ENCODE measurements at places on chromosomes 3 and 15.

DNA sequence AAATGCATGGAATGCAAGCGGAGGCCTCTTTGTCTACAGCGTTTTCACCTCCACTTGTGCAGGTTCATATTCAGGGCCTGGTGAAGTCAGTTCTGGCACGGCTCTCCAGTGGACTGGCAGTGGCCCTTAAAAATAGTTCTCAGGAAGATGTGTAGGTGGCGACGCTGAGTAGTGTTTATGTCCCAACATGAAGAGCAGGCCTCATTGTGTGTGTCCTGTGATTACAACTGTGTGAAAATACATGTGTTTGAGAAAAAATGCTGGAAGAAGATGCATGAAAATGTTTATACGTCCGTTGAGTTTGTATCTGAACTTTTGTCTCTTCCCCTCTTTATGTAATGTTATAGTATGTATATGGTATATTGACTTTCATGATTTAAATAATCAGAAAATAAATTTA lies 7.2 kb downstream of the LIPC start:
- DNase-seq, result peak; percentile 67

GRCh38 chr3:182970811-182971418 lies 9.4 kb downstream of the DCUN1D1 start:
- DNase-seq, result no peak

GRCh38 chr3:193491026-193491425 lies 63.7 kb downstream of the ATP13A4 start:
- no peak for DNase-seq

DNA sequence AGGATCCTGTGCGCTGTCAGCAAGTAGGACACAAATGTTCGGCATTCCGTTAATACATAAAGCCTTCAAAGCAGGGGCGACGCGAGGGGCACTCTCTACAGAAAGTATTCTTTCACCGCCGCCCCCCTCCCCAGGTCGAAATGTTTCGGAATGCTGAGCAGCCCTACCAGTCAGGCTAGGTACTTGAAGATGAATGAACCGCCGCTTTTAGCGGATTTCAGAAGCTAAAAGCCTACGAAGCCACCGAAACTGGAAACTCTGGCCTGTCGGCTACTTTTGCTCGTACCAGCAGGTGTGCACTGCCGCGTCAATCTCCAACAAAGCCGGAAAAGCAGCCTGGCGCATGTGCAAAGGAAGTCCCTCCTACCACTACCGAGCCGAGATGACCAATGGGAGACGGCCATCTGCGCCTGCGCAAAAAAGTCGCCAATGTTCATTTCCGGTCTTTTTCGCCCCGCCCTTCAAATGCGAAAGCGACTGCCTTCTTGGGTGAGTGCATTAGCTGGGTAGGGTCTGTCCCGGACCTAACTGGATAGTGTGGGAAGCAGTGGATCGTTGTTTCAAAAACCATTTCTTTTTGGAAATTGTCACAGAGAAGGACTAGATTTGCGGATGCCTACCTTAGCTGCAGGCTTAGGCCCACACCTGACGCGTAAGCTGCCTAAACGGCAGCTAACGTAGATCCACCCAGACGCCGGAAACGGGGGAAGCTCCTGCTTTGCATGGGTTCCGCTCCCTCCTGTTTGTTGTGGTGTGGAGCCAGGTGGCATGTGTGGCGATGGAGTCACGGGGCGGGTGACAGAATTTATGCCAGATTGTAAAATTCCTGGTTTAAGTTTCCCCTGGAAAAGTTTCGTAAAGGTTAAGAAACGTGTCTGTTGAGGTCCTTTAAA lies at the start of gene WDR5B:
TSS of gene WDR5B (minus strand) at position 301 of the 893 bp plus-strand sequence. CDS start 534 bp downstream, outside the sequence.
- peak; percentile 96 for DNase-seq

- peak; percentile 75 for DNase-seq
Observed at GRCh38 chr15:98113327-98113726, 152.8 kb downstream of the ARRDC4 start.

GRCh38 chr3:129481766-129482332 lies 41.8 kb downstream of the IFT122 start:
- DNase-seq, result peak; percentile 79

DNA sequence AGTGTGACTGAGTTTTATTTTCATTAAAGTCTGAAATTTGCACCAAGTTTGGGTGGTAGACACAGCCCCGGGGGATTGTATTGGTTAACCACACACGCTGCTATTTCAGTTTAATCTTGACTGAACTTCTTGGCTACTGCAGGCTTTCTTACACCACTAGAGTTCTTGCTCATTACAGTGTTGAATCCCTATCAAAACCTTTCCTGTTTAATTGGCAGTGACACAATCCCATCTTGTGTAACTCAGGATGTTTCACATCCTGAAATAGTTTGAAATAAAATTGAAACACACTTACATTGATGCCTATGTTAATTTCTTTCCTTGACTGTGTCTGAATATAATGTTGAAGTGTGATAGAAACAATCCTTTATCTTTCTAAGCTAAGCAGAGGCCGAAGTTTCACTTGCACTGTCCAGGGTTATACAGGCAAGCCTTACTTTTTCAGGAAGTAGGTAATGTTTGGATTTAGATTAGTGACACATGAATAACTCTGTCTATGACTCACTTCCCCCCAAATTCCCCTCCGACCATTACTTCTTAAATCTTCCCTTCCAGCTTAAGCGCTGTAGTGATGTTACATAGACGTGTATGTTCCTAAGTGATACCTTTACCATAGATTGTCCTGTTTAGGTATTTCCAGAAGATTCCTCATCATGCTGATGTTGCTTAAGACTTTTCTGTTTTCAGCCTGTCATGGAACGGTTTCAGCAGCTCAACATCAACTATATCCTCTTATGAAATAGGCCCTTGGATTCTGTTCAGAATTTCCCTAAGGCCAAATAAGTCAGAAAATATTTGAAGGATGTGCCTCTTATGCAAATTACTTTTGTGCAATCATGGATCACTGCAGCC lies 16.8 kb downstream of the ATG7 start:
- peak; percentile 97 for DNase-seq

- DNase-seq, result peak; percentile 1
Observed at GRCh38 chr15:35926007-35926380, 380.0 kb upstream of the DPH6 start.

- DNase-seq, result no peak
Observed at GRCh38 chr15:55224892-55225291, 28.2 kb upstream of the RSL24D1 start.

- peak; percentile 25 for DNase-seq
Observed at GRCh38 chr3:149340310-149340933, 7.0 kb upstream of the TM4SF18 start.

- no peak for DNase-seq
Observed at GRCh38 chr15:25397100-25397499, 41.7 kb downstream of the UBE3A start.

- peak; percentile 33 for DNase-seq
Observed at GRCh38 chr15:56835718-56836171, 82.7 kb upstream of the TCF12 start.

DNA sequence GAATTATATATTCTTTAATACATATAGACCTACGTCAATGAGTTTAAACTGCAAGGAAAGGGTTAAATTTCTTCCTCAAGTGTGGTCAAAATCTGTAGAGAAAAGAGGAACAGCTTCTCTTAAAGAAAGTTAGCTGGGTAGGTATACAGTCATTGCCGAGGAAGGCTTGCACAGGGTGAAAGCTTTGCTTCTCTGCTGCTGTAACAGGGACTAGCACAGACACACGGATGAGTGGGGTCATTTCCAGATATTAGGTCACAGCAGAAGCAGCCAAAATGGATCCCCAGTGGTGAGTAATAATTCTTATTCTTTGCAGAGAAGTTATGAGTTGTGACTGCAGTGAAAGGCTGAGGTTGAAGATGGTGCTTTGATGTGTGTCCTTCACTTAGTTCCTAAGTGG lies at the start of gene CD86:
TSS of gene CD86 (plus strand) at position 148 of the 400 bp plus-strand sequence. CDS start at position 276, 128 bp downstream.
- DNase-seq, result no peak

DNA sequence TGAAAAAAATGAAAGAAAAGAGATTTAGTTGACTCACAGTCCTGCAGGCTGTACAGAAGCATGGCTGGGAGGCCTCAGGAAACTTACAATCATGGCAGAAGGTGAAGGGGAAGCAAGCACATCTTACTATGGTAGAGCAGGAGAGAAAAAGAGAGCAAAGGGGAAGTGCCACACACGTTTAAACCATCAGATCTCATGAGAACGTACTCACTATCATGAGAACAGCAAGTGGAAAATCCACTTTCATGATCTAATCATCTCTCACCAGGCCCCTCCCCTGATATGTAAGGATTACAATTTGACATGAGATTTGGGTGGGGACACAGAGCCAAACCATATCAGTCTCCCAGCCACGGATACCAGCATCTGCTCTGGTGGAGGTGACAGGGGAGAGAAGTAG lies 50.8 kb upstream of the CPOX start:
- DNase-seq, result no peak

- no peak for DNase-seq
Observed at GRCh38 chr3:103075282-103075681, 640.5 kb downstream of the ZPLD1 start.

- no peak for DNase-seq
Observed at GRCh38 chr3:107850681-107851080, 240.2 kb downstream of the CD47 start.

GRCh38 chr3:131393868-131394267 lies 12.3 kb downstream of the NUDT16 start:
- DNase-seq, result no peak

DNA sequence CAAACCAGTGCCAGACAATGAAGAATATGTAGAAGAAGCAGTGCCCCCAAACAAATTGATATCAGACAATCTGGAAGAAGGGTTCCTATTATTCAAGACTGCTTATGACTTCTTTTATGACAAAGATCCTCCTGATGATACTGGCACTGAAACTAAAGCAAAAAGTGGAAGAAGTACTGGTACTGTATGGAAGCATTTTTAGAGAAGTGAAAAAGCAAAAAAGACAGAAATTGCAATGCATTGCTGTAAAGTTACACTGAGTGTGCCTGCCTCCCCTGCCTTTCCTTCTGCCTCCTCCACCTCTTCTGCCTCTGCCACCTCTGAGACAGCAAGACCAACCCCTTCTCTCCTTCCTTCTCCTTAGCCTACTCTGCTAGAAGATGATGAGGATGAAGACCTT lies 167.6 kb downstream of the PLCL2 start:
- no peak for DNase-seq

- peak; percentile 90 for DNase-seq
Observed at GRCh38 chr3:184368586-184369183, 7.2 kb downstream of the POLR2H start.

GRCh38 chr3:151093905-151094304 lies 8.4 kb downstream of the MED12L start:
- DNase-seq, result no peak

GRCh38 chr3:187473778-187474406 lies 105.7 kb downstream of the RTP4 start:
- no peak for DNase-seq

DNA sequence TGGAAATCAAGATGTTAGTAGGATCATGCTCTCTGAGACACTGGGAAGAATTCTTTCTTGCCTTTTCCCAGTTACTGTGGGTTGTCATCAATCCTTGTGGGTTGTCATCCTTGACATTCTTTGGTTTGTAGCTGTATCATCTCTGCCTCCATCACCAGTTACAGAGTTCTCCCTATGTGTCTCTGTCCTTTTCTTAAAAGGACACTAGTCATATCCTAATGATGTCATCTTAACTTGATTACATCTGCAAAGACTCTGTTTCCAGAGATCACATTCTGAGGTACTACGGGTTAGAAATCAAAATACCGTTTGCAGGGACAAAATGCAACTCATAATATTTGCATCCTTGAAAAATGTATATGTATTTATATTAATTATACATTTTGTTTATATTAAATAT lies 500.4 kb downstream of the ZBBX start:
- DNase-seq, result no peak

- no peak for DNase-seq
Observed at GRCh38 chr3:31962801-31963205, 18.3 kb downstream of the OSBPL10 start.

DNA sequence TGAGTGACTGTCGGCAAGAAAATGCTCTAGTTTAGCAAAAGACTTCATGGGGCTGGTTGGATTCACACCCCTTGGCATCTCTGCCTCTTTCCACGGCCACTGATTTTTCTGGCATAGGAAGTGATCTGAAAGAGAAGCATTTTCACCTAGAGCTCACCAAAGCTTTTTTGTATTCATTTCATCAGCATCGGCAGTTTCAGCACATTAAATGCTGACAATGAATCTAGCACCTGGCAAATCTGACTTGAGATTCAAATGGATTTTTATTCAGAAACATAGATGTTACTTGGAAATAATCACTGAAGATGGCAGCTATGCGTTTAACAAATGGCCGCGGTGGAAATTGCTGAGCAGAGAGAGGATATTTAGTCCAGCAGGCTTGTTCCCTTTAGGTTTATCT lies 155.9 kb downstream of the MEIS2 start:
- DNase-seq, result no peak

- DNase-seq, result no peak
Observed at GRCh38 chr3:183541235-183541655, 14.3 kb downstream of the KLHL6 start.

DNA sequence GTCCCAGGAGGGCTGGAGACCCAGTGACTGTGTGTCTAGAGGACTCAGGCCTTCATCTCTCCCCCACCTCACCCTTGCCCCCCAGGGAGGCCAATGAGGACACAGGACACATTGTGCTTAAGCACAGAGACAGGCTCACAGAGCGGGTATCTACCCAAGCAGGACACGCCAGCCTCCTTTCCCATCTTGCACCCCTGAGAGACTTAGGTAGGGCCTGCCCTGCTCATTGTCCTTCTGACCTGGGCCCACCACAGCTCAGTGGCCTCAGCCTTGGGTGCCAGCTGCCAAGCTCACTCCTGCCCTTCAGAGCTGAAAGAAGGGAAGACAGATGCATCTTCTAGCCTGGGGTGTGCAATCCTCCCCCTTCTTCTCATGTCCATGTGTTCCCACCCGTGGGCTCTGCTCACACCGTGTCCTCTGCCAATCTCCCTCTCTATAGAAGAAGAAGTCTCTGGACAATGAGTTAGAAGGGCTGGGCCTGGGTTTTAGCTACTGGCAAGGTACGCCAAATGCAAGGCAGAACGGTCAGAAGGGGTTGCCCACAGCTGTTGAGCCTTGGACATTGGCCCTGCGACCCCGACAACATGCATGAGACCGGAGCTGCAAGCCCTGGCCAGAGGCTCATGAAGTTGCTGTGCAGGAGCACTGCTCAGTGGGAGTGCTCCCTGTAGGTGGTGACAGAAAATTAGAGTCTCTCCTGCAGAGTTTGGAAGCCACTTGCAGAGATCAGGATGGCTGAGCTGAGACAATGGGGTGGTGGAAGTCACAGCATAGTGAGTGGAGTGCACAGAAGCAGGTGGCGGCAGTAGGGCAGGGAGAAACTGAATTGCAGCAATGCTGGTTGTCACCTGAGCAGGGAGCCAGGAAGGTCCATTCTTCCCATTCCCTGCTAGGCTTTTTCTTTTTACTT lies 32.8 kb downstream of the ACSBG1 start:
- DNase-seq, result no peak

DNA sequence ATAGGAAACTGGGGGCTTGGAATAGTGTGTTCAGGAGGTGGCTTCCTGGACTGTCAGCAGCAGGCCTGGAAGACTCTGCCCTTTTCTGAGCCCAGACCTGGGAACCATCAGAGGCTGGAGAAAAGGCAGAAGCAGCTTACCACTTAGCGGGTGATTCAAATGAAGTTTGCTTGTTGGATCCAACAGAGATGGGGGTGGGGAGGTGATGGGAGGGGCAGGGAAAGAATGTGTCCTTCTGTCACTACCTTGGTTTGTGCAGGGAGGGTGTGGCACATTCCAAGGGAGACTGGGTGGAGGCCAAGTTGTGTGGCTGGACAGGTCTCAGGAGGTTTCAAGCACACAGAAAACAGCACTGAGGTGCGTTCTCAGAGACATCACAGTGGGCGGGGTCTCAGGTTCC lies 58.8 kb downstream of the TRAK1 start:
- no peak for DNase-seq

Measured in AG10803 (cell line).